ENCODE measurements at places on chromosomes 2 and 18.

DNA sequence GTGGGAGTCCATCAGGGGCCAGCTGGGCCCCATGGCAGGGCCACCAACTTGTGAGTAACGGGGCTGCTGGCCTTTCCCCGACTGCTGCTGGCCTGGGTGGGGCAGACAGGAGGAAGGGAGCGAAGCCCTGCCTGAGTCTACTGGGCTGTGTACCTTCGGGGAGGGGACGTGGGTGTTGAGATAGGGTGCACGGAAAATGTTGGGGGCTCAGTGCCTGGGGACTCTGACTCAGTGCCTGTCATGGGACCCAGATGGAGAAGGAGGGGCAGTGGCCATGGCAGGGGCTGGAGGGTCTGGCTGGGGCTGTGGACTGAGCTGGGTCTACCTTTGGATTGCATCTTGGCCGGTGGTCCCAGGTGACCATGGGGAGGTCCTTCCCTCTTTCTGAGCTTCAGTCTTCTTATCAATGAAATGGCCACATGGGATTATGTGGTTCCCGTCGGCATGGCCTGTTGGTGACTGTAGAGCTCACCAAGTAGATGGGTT is 4.0 kb downstream of the SLC4A3 start:
- DNase-seq, result no peak

DNA sequence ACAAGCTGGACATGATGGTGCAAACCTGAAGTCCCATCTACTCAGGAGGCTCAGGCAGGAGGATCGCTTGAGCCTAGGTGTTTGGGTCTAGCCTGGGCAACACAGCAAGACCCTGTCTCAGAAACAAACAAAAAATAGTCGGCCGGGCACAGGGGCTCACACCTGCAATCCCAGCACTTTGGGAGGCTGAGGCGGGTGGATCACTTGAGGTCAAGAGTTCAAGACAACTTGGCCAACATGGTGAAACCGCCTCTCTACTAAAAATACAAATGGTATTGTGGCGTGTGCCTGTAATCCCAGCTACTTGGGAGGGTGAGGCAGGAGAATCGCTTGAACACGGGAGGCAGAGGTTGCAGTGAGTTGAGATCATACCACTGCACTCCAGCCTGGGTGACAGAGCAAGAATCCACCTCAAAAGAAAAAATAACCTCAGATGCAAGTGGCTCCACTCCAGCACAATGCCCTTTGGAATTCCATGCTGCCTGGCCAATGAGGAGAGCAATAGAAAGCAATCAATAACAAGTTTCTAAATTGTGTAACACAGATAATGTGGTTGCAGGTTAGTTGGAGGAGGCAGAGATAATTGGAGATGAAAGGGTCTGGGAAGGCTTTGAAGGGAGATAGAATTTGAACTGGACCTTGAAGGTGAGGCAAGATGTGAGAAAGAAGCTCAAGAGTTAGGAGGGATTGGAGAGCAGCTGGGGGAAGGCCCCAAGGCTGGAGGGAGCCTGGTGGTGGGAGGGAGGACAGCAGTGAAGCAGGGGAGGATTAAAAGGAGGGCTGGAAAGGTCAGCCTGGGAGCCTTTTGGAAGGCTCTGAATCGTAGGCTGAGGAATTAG is 6.0 kb downstream of the TTC31 start:
- DNase-seq, result no peak

DNA sequence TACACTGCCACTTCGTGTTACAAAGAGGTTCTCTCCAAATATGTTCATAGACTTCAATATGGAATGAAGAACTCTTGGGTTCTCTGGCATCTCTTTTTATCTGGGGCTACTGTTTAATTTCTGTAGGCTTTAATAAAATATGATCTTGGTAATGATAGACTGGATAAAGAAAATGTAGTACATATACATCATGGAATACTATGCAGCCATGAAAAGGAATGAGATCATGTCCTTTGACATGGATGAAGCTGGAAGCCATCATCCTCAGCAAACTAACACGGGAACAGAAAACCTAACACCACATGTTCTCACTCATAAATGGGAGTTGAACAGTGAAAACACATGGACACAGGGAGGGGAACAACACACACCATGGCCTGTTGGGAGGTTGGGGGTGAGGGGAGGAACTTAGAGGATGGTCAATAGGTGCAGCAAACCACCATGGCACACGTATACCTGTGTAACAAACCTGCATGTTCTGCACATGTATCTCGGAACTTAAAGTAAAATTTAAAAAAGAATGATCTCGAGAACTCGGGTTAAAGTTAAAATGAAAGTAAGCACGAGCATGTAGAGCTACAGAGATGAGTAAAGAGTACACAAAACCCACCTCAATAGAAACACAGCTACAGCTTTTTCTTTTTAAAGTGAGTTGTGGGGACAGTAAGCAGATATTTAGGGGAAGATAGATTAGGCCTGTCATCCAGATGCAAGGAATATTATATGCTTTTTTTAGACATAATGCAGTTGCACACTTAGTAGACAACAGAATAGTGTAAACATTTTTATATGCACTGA is 102.3 kb downstream of the SGPP2 start:
- DNase-seq, result no peak

DNA sequence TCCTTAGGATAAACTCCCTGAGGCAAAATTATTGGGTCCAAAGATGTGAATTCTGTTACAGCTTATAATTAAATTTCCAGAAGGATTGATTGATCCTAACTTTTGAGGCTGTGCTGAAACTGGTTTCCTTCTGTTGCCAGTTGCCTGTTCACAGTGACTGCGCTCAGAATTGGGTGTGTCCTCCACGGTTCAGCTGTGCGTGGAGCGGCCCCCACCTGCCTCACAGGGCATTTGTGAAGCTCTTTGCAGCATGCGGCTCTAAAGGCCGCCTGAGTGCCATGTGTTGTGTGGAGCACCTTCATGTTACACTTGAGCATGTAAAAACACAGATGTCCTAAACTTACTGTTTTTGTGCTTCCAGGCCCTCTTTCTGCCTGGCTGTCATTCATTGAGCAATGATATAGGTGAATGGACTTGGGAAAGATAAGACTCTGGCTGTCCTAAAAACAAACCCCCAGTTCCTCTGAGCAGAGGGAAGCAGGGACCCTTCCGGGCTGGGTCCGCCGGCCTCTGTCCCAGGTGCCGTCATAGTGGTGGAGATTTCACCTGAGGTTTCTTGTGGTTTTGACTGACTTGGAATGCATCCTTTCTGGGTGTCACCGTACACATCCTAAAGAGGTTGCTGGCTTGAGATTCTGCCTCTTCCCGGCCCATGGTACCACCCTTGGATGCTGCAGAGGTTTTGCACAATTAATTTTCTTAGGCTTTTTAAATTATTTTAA is 173.6 kb downstream of the LDLRAD4 start:
- DNase-seq, result no peak

DNA sequence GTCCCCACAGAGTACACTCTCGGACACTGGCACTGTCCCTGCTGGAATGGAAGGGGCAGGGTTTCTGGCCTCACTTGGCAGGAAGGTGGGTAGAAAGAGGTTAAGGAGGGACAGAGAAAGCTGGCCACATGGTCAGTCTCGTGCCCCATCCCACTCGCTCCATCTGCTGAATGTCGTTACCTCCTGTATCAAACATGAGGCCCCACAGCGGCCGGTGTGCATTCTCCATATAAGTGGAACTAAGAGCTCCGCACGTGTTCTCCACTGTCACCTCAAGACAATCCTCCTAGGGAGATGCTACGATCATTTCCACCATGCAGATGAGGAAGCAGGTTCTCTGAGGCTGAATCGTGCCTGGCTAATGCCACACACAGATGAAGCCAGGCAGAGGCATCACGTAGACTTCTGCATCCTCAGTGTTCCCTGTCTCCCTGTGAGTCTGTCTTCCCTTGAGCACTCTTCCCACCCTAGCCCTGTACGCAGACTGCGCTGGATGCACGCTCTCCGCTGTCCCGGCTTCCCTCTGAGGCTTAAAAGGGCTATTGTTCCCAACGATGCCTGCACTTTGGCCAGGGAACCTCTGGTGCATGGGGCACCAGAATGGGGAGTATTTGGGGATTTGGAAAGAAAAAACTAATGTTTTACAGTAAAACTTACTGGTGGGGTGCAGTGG is 35.1 kb downstream of the MAL start:
- DNase-seq, result no peak

GRCh38 chr2:38156436-38156835 is 80.5 kb upstream of the CYP1B1 start:
- DNase-seq, result no peak

- DNase-seq, result no peak
These were observed 679 bp downstream of the PMAIP1 start for GRCh38 chr18:59900222-59901128.

GRCh38 chr18:77761332-77761731 is 511.7 kb downstream of the GALR1 start:
- no peak for DNase-seq

DNA sequence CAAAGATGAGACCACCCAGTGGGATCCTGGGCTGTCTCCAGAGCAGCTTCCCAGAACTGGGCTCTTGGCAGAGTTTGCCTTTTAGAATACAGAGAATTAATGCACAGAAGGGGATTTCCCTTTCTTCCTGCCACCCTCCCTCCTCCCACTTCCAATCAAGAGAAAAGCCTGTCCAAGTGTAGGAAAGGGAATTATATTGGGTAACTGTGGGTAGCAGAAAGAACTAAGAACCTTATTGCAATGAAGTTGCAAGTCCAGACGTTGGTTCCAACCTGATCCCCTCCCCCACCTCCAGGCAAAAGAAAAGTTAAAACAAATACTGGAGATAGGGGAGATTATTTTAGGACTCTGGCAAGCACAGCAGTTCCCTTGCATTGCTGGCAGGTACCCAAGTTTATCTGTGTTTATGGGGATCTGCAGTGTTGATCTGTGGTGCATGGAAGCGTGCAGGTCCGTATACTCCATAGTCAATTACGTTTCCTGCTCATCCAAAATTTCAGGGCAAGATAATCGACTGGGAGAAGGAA is 114.3 kb downstream of the PRKCE start:
- DNase-seq, result no peak

- DNase-seq, result no peak
These were observed 156.2 kb upstream of the CELF4 start for GRCh38 chr18:37721544-37722522.

GRCh38 chr2:174337337-174338146 is 2.8 kb downstream of the SP9 start:
- no peak for DNase-seq

- DNase-seq, result no peak
These were observed 52.8 kb downstream of the LDLRAD4 start for GRCh38 chr18:13271302-13271911.

DNA sequence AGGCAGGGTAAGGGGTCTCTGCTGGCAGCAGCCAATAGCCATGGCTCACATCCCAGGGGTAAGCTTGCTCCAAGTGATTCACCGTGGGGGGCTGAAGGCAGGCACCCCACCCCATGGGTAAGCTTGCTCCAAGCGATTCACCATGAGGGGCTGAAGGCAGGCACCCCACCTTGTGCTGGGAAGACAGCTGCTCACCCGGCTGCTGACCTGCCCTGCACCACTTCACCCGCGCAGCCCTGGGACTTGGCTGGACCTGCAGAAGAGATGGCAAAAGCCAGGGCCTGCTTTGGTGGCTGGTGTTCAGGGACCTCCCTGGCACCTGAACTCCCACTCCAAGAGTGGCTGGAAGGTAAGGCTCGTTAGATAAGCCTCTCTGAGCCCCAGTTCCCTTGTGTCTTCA is 19.2 kb downstream of the PTGR3 start:
- no peak for DNase-seq

DNA sequence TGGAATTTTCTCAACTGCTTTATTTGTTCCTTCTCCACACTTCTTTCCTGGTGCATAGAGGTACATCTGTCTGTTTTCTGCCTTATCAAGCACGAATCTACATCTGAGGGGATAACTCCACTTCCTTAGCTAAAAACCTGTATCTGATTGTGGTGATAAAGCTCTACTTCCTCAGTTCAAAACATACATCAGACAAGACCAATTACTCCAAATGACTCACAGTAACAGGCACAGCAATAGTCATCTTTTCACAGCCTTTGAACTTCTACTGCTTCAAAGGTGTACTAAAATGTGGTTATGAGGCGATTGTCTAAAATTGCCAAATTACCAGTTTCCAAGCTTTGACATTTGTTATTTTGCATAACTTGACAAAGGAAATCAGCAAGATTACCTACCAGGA is 803.6 kb upstream of the ZEB2 start:
- no peak for DNase-seq

DNA sequence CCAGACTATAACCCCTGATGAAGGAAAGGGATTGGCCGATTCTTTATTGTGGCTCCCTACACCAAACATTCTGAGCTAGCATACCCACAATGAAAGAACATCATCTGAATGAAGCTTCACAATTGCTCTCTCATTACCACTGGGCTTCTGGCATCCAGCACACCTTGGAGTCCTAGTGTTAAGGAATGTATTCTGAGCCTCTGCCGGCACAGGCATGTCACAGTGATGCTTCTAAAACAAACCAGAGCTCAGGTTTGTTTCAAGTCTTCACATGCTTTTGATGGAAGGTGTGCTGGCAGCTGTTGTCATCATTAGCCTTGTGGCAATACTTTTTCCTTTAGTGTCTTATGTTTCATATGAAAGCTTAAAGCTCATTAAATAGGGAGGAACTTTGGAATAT is 76.3 kb upstream of the RBBP8 start:
- DNase-seq, result peak; percentile 63

- DNase-seq, result peak; percentile 48
These were observed 34.7 kb downstream of the NAPG start for GRCh38 chr18:10560452-10561045.

- DNase-seq, result no peak
These were observed 178.8 kb downstream of the MC4R start for GRCh38 chr18:60193780-60194179.

GRCh38 chr2:168085801-168086361 is 161.5 kb downstream of the STK39 start:
- no peak for DNase-seq

GRCh38 chr2:149409506-149409905 is 79.1 kb downstream of the LYPD6 start:
- DNase-seq, result no peak

DNA sequence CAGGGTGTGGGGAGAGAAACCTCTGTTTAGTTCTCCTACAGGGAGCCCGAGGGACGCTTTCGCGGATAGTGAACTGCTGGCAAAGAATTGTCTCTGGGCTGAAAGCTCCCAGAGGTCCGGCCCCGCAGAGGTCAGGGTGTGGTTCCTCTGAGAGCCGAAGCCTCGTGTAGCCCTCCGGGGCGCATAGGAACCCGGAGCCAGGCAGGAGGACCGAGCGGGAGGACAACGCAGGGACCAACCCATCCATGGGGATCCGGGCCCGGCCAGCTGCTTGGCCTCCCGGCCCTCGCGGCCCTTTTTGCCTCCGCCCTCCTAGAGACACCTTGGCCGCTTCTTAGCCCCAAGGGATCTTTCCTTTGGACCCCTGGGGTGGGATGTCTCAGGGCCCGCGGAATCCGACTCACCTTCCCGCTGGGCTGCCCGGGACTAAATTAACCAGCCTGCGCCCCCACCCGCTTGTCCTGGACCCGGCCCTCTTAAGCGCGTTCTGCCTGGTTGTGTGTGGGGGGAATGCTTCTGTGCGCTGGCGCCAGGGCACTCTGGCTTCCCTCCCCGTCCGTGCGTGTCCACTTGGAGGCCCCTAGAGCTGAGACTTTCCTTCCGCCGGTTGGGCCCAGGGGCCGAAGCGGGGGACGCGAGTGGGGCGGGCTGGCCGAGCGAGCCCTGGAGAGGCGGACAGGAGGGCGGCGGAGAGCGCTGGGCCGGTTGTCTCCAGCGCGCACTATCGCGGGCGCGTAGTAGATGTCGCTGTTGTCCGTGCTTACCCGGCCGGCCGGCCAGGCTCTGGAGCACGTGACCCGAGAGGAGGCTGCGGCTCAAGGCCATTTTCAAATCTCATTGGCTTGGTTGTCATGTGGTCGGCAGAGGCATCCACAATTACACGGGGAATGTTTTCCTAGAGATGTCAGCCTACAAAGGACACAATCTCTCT is at the start of gene HOXD10:
Gene HOXD10 (plus strand): TSS at position 896 of the 931 bp plus-strand sequence. CDS start 56 bp downstream, outside the sequence.
- no peak for DNase-seq

GRCh38 chr2:160465406-160465805 is 28.2 kb downstream of the RBMS1 start:
- DNase-seq, result no peak

All from iPS DF 19.7 (cell line).